Activated naive CD4-positive, alpha-beta T cell treated with Interleukin-2 at 50 U/mL for 16 hours (primary cell): ENCODE measurements at places on chromosomes 1 and 21.

DNA sequence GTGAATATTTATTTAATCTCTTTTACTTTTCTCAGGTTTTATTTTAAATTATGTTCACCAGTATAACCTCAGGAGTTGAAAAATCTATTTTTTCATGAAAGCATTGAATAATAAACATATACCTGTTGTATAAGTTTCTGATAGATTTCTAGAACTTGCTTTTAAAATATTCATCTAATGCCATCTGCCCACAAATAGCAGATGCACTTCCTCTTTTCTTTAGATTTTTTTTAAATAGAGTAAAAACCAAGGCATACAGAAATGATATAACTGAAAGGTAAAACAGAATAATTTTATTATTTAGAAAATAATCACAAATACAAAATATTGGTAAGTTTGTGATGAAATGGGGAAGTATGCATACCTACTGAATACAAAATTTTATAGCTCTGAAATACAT, 130.7 kb upstream of the PRMT6 start:
- no peak for DNase-seq

GRCh38 chr1:43687301-43688108, 19.8 kb upstream of the ST3GAL3 start:
- DNase-seq = no peak

DNA sequence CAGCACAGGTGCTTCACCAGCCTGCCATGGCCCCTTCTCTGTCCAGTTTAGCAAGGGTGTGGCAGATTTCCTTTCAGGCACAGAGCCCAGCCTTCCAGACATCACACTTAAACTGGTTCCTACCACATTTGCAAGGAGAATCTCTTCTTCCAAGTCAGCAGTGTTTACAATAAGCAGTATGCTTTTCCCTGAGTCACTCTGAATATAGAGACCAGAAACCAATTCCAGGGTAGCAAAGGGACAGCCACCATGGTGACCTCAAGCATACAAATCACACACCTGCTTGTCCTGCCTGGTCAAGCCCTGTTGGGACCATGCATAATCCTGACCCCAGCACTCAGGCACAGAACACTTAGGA, 8.7 kb upstream of the CBR3 start:
- no peak for DNase-seq

DNA sequence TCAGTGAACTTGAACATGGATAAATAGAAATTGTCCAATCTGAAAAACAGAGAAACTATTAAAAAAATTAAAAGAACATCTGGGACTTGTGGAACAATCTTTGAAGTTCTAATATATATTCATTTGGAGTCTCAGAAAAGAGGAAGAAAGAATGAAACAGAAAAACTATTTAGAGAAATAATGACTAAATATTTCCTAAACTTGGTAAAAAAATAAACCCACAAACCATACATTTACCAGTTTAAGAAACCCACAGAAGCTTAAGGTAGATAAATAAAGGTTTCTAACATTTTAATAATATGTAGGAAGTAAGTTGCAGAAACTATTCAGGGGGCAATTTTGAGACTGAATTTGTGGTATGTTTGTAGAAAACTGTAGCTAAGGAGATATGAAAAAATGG, 437.8 kb downstream of the PTBP2 start:
- no peak for DNase-seq

GRCh38 chr1:25820247-25821111, 725 bp downstream of the MTFR1L start:
- DNase-seq = peak; percentile 70

DNA sequence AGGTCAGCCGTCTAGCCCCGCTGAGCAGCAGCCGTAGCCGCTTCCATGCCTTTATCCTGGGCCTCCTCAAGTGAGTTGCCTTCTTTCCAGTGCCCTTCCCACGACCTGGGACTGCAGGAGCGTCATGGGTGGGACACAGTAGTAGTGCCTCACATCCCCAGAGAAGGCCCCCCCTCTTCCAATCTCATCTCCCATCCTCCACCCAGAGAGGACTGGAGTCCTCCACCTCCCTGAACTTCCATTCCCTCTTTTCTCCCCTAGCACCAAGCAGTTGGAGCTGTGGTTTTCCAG, 4.9 kb downstream of the RUSC1 start:
- DNase-seq = no peak

- no peak for DNase-seq
Measured at GRCh38 chr1:203636291-203636690, 9.7 kb downstream of the ATP2B4 start.

DNA sequence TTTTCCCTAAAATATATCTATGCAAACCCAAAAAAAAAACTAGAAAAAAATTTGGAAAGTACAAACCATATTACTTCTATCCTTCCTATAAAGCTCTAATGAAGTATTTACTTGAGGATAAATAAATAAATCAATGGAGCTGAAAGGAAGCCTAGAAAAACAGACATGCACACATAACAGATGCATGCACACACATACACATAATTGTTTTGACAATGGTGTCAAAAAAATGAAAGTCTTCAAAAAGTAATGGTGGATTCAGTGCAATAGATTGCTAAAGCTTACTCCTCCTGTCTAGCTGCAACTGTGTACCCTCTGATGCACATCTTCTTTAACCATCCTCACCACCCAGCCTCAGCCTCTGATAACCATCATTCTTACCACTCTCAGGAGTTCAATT, 521.9 kb upstream of the RGS18 start:
- no peak for DNase-seq

- no peak for DNase-seq
Measured at GRCh38 chr1:17554954-17555353, 15.5 kb downstream of the ARHGEF10L start.

DNA sequence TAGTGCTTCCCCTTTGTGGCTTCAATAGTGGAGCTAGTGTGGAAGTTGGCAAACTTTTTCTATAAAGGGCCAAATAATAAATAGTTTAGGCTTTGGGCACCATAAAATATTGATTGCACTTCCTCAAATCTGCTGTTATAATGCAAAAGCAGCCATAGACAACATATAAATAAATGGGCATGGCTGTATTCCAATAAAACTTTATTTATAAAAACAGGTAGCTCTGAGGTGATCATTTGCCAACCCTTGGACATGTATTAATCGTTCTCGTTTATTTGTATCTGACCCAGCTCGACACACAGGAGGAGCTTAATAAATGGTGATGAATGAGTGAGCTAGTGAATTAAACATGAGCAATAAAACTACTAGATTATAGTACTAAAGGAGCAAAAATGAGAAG, 13.3 kb downstream of the KAZN start:
- DNase-seq = no peak
